Muscle of leg (tissue), 16 donors: ENCODE measurements at places on chromosomes 7 and 10.

- DNase-seq, result no peak
These were observed 130.7 kb upstream of the CELF2 start for GRCh38 chr10:10886861-10887531.

- DNase-seq, result peak; percentile 16
These were observed 618.0 kb upstream of the LRRTM3 start for GRCh38 chr10:66307826-66308225.

- DNase-seq, result no peak
These were observed 12.7 kb downstream of the DHTKD1 start for GRCh38 chr10:12081470-12081869.

DNA sequence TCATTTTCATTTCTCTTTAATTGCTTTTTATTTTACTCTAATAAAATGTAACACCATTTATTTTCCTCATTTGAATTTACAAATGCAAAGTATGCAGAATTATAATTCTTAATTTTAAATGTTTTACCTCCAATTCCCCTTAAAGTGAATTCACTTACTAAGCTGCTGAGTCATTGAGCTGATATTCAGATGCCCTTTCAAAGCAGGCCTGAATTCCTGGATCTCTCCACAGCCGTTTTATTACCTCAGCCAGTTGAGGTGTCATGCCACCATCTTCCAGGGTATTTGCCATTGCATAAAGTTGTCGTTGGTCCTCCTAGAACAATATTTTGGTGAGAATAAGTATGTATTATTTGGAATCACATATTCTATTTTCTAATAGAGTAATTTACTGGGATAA is 33.2 kb downstream of the GNAT3 start:
- no peak for DNase-seq

GRCh38 chr7:147136352-147136751 is 1019.8 kb downstream of the CNTNAP2 start:
- peak; percentile 86 for DNase-seq

- no peak for DNase-seq
These were observed 11.3 kb upstream of the SLC25A28 start for GRCh38 chr10:99631496-99631895.

- DNase-seq, result peak; percentile 81
These were observed 67.7 kb upstream of the JCAD start for GRCh38 chr10:30127120-30127541.

GRCh38 chr10:111142092-111142768 is 65.4 kb downstream of the ADRA2A start:
- DNase-seq, result no peak

DNA sequence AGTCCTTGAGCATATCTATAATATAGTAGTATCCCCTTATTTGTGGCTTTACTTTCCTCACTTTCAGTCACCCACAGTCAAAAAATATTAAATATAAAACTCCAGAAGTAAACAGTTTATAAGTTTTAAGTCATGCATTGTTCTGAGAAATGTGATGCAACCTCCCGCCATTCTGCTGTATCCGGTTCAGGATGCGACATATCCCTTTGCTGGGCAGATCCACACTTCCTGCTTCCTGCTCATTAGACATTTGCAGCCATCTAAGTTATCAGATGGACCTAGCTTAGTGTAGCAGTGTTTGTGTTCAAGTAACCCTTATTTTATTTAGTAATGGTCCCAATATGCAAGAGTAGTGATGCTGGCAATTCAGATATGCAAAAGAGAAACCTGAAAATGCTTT is 38.9 kb upstream of the BMS1 start:
- DNase-seq, result no peak

GRCh38 chr7:155725006-155725355 is 80.5 kb downstream of the RBM33 start:
- DNase-seq, result no peak

DNA sequence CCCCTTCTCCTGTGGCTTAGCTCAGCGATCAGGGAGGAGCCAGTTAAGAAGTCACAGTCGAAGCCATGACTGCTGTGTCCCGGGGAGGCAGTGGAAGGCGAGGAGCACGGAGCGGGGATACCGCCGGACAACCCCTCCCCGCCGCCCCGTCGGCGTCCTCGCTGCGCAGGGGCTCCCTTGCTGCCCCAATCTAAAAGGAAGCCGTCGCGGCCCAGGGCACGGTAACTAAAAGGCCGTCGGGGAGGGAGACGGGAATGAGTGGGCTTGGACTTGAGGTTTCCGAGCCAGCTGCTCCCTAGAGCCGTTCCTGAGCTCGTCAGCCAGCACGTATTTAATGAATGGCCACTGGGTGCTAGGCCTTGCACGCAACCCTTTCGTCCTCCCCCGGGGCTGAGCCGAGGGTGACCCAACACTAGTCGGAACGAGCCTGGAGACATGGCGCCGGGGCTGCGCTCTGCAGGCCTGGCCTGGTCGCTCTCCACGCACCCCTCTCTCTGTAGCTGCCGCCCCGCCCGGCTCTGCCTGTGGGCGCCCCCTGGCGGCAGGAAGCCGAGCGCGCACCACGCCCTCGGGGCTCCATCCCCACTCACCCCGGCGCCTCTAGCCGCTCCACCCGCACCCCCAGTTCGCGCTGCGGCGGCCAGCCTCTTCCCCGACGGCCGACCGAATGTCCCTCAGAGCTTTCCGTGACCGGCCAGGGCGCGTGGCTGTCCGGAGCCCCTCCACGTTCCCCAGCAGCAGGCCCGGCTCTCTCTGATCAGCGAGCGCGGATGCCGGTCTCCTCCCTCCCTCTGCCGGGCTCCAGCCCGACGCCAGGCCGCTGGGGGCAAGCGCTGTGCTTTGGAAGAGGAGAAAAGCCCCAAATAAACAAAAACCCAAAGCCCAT is 29.3 kb upstream of the KCNK18 start:
- peak; percentile 49 for DNase-seq

GRCh38 chr10:27369880-27370279 is 129.3 kb upstream of the ACBD5 start:
- no peak for DNase-seq
